Fibroblast of upper back skin (primary cell): ENCODE measurements at places on chromosomes 1 and 21.

GRCh38 chr1:221783437-221783836, 41.5 kb upstream of the DUSP10 start:
- DNase-seq = no peak

- DNase-seq = no peak
These were observed 89.6 kb downstream of the ST6GALNAC3 start for GRCh38 chr1:76164165-76164564.

GRCh38 chr1:207051191-207051943, at the start of gene YOD1:
TSS of gene YOD1 (minus strand) at chr1:207051208. CDS start at chr1:207051030, 178 bp downstream.
- no peak for DNase-seq

DNA sequence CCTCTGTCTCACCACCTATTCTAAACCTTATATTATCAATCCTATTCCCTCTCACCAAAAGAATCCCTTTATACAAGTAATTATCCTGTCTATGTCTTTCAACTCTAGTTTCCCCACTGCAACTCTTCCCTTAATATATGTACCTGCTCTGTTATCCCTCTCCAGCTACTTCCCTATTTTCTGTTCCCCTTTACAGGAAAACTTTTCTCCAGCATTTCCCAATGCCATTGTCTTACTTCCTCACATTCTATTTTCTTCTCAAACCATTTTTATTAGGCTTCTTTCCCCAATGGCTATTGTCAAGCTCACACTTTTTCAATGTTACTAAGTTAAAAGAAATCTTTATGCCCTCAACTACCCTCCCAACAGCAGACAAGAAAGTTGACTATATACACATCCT, 11.6 kb downstream of the DPYD start:
- DNase-seq = no peak

DNA sequence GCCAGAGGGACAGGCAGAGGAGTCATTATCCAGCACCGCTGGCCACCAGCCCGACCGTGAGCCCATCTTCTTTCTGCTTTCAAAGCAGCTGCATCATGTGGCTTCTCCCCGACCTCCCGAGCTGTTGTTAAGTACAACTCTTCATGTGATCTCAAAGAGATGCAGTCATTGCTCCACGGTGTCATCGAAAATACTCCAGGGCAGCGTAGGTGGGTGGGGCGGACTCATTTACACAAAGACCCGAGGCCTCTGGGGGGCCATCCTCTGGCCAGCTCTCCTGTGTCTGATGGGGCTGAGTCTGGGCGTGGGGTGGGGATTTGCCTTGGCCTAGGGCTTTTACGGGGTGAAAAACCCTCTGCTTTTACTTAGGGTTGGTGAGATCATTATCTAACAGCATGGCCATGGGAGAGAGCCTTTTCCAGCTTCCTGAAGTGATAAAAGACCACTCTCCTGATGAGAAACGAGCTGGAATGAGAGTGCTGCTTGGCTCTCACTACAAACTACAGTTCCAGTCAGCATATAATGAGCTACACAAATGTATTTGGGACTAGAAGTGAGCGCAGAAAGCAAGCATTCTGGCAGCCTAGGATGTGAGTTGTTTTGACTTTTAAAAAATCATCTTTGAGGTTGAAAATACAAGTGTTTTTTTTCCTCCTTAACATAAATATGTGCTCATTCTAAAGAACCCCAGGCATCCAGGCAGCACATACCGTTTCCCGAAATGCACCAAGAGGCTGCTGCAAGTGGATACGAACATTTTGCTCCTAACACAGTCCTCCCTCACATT, 165.0 kb downstream of the RHOU start:
- peak; percentile 14 for DNase-seq

GRCh38 chr1:22408230-22408629, 43.4 kb upstream of the ZBTB40 start:
- DNase-seq = no peak
